NCI-H1694 (cell line): ENCODE measurements at places on chromosomes 5 and 9.

DNA sequence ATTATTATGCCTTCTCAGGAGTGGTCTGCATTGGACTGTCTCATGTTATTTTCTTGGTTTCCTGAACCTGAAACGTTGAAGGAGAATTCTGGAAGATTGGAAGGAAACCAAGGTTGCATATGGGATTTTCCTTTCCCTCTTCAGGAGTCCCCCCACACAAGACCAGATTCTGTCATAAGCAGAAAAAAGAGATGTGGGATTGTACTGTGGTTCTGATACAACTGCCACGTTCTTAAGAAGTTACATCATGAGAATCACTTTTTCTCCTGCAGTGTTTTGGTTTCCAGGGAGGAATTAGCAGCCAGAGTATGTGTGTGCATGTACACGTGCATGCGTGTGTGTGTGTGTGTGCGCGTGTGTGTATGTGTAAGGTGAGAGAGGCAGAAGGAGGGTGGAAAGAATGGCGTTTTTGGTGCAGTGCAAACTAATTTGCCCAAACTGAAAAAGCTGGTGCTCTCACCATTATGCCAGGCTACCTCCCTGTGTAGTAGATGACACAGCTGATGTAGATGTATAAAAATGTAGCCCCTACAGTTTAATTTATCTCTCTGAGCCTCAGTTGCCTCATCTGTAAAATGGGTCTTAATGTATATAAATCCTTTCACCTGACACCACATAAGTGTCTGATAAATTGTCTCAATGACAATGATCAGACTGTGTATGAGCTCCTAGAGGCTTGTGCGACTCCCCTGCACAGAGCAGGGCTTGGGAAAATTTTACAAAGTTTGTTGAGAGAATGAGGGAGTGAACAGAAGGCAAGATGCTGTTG, 38.6 kb downstream of the RALGPS1 start:
- no peak for DNase-seq

DNA sequence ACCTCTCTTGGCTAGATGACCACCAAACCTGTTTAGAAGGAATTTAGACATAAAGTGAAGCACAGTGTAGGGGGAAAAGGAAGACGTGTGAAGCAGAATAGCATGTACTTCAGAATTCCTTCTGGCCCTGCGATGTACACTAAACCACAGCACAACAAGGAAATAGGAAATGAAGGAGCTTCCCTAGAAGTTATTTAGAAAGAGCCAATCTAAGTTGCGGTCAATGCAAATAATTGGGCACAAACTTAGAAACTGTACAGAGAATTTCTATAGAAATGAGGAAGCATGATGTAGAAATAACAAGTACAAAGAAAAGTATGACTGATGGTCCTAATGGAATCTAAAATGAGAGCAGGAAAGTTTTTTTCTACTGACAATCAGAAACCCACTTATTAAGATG, 41.5 kb downstream of the ANKRD55 start:
- no peak for DNase-seq

DNA sequence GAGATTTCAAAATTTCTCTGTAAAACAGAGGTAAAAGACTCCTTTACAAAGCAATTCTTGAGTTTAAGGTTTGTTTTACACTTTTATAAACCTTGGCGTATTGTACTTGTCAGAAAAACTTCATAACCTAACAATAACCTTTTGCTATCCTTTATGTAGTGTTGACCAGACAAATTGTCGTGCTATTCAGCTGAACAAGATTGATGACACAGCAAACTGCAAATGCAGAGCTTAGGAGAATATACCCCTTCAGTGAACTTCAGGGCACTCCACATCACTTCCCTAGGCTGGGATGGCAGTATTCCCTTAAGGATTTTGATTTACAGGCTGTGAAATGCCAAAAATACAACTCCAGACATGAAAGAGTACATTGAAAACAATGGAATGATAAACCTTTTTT, 89.2 kb upstream of the CDH18 start:
- DNase-seq = no peak

DNA sequence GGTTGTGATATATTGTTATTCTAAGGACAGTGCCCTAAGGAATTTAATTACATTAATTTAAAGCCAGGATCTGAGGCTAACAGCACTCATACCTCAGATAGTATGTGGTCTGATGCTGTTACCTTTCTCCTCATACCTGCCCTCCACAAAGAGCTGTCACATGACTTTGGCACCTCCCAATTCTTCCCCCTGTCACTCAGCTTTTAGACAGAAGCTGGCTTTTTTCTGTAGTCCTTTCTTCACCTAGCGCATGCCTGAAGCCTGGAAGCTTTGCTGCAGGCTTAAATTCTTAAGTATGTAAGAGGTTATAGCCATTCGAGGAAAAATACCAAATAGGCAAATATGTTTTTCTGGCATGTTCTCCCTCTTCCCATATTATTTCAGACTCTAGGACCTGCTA, 61.0 kb upstream of the ADAMTS19 start:
- DNase-seq = no peak

DNA sequence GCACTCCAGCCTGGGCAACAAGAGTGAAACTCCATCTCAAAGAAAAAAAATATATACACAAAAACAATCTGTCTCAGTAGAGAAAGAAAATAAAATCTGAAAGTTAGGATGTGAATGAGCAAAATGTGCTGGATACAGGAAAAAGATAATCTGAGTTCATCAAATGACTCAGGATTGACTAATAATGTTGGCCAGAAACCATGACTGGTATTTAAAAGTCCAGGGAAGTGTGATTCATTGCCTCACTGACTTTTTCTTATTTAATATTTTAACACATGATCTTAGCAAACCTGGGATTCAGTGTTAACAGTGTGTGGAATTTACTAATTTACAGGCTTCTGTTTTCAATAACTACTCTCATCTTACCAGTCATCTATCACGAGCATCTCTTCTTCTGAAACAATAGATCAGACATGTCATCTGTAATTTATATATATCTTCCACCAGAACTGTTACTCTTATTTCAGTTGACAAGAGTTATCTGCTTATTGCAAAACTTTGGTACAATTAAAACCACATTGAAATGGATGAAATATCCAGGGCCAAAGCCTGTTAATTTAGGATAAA, 256.7 kb downstream of the CDH12 start:
- no peak for DNase-seq

- no peak for DNase-seq
These were observed 78.3 kb downstream of the PLK2 start for GRCh38 chr5:58381566-58381965.

GRCh38 chr5:111772456-111773122, 15.6 kb upstream of the NREP start:
- DNase-seq = no peak

DNA sequence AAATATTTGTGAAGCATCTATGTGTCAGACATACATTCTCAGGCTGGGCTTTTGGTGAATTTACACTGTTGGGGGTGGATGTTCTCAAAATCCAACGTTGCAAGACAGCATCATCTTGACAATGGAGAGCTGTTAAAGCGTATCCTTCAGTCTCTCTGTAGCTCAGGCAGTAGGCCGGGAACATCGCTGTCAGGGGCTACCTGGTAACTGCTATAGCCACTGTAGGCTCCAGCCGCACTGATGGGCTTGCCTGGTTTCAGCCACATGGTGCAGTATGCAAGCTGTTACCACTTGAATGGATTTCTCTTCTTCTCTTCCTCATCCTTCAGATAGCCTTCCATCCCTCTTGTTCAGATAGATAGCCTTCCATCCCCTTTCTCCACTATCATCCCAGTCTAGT, 51.7 kb downstream of the DRD1 start:
- DNase-seq = no peak

GRCh38 chr9:105318729-105319191, 74.3 kb downstream of the SLC44A1 start:
- no peak for DNase-seq

DNA sequence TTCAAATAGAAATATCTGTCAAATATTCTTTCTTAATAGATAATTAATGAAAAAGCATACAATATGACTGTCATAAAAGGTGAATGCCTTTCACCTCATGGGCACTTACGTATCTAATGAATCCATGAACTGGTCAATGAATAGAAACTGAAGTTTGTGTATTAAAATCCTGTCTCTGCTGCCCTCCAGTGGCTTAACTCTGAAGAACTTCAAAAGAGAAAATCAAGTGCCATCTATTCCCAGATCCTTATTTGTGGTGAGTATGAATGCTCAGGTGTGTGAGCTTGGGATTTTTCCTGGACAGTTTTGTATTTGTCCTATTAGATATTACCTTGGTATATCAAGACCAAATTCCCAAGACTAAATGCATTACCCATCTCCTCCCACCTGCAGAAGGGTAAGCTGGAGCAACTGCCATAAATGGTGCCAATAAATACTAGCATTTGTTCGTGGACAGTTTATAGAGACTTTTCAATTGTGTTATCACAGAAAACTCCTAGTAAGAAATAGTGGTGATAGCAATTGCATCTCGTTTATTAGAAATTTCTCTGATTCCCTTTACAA, 44.0 kb upstream of the SVEP1 start:
- DNase-seq = peak; percentile 71

DNA sequence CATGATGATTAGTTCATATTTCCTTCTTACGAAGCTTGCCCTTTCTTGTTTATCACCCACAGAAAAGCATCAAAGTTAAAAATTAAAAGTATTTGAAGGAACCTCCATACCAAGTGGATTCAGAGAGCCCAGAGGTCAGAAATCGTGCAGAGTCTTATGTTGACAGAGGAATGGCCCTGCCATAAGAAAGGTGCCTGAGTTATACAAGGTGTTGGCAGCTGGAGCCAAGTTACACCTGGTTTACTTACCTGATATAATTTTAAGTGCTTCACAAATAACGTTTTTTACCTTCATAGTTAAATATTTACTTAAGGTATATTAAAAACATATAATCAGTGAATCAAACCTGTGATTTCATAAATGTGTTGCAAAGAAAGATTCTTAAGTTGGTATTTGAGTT, 42.3 kb upstream of the DHFR start:
- DNase-seq = no peak

- no peak for DNase-seq
These were observed 505 bp downstream of the C5orf34 start for GRCh38 chr5:43514471-43514815.

GRCh38 chr5:177982072-177982727, 13.8 kb downstream of the PROP1 start:
- DNase-seq = no peak

DNA sequence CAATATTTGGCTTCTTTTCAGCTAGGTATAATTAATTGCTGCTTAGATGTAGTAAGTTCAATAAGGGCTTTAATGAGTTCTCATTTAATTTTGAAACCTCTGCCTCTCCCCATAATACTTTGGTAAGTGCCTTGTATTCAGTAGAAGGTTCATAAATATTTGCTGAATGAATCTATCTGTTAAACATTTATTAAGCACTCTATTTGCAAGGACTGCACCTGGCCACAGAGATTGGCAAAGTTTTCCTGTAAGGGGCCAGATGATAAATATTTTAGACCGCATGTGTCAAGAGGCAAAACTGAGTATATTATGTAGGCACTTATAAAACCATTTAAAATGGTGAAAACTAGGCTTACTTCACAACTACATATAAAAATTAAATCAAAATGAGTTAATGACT, 19.0 kb upstream of the GNA14 start:
- DNase-seq = no peak

- peak; percentile 17 for DNase-seq
These were observed 45.7 kb downstream of the SLC46A2 start for GRCh38 chr9:112844771-112845542.

GRCh38 chr5:21126236-21126635, 1138.2 kb upstream of the CDH18 start:
- no peak for DNase-seq

DNA sequence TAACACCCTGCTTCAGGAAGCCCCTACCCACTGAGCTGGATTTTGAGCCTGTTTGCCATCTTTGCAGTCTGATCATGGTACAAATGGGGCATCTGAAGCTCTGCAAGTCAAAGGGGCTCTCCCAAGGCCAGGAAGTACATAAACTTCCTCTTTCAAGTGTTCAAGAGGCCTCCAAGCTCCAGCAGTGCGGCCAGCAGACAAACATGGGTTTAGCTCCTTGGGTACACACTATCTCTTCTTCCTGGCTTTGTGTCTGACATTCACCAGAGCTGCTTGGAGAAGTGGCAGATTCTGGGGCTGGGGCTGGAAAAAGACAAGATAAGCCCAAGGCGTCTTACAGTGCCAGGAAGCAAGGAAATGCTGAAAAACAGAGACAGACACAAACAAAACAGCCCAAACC, 34.1 kb downstream of the LAMC3 start:
- DNase-seq = no peak

GRCh38 chr5:352639-353611, 31.4 kb downstream of the AHRR start:
- DNase-seq = no peak

- DNase-seq = no peak
These were observed 64.6 kb upstream of the SHISAL2B start for GRCh38 chr5:64625678-64626077.

GRCh38 chr5:139394654-139395566, at the start of gene PROB1:
PROB1 (minus strand) TSS chr5:139395104; CDS start chr5:139395081, 23 bp downstream.
- no peak for DNase-seq

DNA sequence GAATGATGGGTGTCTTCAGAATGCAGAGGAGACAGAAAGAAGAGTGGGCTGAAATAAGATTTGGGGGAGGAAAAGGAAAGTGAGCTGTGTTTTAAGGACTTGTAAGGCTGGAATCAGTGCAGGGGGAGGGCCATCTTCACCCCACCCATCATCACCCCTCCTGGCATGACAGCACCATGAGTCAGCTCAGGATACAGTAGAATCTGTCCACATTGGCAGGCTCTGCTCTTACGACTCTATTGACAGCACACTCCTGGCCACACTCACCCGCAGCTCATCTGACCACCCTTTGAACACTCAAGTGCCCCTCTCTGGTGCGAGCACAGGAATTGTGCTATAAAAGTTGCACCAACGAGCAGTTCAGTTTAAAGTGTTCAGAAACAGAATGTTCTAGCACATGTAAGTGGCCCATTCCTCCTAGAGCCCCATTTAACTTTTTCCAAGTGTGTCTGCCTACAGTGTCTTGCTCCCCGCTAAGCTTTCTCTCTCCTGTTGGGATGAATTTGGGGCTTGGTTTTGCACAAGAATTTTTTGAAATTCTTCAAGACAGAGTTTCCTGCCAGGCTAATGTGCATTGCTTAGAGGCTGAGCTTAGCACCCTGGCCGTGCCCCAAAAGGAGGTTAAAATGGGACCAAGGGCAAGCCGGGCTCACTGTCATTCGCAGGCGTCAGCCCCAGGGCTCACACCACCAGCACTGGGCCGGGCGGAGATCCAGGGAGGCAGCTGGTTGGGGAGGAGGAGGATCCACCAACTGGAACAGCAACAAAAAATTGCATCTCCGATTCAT, 12.0 kb downstream of the ADRA1B start:
- peak; percentile 57 for DNase-seq

DNA sequence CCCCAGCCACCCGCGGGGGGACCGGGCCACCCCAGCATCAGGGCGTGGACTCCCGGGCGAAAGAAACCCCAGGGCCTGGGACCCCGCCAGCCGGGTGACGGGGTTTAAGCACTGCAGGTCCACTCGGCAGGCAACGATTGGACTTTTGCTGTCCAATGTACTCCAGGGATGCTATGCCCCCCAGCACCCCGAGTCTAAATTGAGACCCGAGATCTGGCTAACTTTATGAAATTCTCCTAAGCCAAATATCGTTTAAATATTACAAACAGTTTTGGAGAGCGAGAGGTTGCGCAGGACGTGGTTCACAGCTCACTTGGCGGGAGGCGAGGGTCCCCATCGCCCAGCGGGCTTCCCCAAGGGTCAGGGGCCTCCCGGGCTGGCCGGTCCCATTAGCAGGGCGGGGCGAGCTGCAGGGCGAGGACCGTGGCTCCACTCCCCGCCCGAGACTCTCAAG, 384 bp upstream of the MRPS2 start:
- no peak for DNase-seq

GRCh38 chr9:9881692-9882091, 731.1 kb downstream of the PTPRD start:
- DNase-seq = no peak

- no peak for DNase-seq
These were observed 22.9 kb downstream of the C5orf15 start for GRCh38 chr5:133945568-133945967.

- no peak for DNase-seq
These were observed 75.8 kb downstream of the OXCT1 start for GRCh38 chr5:41794471-41794870.
